ENCODE measurements at places on chromosomes 6 and 20. TPM values are rescaled to one million over a fixed set of nuclear protein-coding genes. Genes with fewer than 3 reads are reported as not detected.

Gene PRICKLE4
- 3.1 TPM for total RNA-seq

DNA sequence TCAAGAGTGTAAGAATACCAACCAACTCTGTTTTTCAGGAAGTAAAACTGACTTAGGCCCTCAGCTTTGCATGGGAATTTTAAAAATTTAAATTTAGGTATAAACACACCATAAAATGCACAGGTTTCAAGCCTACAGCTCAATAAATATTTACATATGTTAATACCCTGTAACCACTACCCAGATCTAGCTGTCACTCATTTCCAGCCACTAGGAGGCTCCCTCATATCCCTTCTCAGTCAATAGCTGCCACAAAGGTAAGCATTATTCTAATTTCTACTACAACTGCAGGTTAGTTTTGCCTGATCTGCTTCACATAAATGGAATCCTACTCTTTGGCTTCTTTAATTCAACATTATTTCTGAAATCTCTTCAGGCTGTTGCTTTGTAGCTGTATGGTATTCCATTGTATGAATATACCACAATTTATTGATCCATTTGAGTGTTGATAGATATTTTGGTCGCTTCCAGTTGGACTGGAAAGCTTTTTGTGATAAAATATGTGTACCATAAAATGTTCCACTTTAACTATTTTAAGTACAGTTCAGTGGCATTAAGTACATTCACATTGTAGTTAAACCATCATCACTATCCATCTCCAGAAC lies 32.5 kb upstream of the MEI4 start:
- no peak for DNase-seq

- no peak for DNase-seq
Observed at GRCh38 chr6:111759836-111760785, 113.1 kb downstream of the FYN start.

- no peak for DNase-seq
Observed at GRCh38 chr20:58514321-58515232, 622 bp downstream of the APCDD1L start.

DNA sequence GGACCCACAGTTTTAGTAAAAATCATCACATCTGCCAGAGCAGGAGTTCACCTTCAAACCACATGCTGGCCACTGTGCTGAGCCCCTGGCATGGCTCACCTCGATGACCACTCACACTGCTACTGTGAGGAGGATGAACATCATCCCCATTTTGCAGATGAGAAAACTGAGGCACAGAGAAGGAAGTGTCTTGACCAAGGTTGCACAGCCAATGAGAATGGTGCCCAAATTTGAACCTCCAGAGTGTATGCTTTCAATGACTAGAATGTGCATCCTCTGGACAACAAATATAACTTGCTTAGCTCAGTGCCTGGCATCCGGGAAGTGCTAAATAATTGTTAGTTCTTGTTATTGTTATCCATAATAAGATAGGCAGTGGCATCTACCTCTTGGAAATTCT lies 37.2 kb upstream of the FAM83D start:
- DNase-seq = no peak

GRCh38 chr20:33995053-33995831 lies 1.5 kb downstream of the RALY start:
- no peak for DNase-seq
